ENCODE measurements at places on chromosomes 5 and 9.

- DNase-seq = no peak
These were observed 673.4 kb downstream of the KCTD16 start for GRCh38 chr5:144844086-144844485.

- no peak for DNase-seq
These were observed 10.9 kb upstream of the SLC25A51 start for GRCh38 chr9:37914701-37915358.

GRCh38 chr5:75057561-75057960, 5.2 kb upstream of the GCNT4 start:
- DNase-seq = no peak

DNA sequence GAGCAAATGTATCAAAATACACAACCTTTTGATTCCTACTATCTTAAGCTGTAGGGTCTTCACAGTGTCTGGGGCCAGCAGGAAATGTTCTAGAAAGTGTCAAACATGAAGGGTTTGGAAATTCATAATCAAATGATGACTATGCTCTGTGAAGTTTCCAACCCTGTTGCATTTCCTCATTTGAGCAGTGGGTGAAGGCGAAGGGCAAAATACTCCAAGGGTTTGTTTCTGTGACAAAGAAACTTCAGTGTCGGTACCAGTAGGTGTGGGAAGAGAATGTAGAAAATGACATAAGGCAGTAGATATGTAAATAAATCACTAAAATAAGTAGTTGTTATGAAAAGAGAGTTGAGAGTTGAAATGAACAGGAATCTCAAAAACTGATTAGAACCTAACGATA, 576 bp downstream of the ALDOB start:
- DNase-seq = no peak

DNA sequence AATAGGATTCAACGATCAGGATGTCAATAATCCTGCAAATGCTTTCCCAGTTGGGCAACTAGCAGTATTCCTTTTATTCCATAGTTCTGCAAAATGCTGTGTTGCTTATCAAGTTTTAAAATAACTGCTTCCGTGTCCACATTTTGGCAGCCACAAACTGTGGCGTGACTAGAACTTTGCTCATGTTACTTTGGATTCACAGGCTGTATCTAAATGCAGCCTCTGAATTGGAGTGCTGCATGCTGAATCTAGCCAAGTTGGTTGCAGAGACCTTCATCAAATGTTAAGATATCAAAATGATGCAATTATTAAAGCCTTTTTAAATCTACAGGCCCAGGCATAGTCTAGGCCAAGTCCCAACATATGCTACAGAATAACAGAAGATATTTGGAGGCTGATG, 249.2 kb downstream of the NR2F1-AS1 start:
- DNase-seq = no peak

DNA sequence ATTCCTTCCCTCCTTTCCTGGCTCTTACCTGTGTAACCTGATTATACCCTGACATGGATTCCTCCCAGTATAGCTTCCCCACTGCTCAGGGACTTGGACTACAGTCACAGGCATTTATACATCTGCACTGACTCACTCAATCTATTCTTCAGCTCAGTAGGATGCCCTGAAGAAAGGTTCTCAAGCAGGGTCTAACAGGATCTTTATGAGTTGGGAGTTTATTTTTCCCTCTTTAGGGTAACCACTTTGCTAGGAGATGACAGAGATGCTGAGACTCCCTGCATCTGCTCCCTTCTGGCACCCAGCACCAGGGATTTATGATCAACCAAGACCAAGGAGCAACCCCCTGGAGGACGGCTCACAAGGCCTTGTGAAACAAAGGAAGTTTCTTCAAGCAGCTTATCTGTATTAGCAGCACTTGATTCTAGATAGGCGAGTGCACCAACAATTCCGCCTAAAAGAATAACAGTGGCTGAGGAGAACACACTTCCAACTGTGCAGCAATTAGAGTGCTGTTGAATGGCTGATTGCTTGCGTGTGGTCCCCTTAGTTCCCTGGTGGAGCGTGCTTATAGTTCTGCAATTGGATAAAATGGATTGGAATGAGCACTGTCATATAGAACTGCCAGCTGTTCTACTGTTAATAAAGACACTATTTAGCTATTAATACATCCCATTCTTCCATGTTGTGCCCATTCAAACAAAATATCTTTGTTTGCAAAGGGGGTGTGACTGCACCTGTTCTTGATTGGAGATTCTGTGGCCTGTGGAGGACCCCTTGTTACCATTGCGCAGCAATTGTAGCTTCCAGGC, 482.6 kb downstream of the ZNF608 start:
- DNase-seq = no peak

DNA sequence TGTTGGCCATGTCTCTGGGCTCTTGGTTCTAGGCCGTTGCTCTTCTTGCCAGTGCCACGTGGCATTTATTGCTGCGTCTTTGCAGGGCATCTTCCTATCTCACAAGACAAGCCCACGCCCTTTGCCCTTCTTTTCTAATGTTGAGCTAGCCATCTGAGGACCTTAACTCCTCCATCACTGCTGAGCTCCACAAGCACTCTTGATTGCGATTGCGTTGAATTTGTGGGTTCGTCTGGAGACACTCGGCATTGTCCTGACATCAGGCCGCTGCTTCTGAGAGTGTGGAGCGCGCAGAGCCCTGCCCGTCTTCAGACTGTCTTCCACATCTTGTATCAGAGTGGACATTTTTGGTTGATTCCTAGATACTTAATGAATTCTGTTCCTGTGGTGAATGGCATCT, 14.5 kb upstream of the FCN1 start:
- DNase-seq = no peak

DNA sequence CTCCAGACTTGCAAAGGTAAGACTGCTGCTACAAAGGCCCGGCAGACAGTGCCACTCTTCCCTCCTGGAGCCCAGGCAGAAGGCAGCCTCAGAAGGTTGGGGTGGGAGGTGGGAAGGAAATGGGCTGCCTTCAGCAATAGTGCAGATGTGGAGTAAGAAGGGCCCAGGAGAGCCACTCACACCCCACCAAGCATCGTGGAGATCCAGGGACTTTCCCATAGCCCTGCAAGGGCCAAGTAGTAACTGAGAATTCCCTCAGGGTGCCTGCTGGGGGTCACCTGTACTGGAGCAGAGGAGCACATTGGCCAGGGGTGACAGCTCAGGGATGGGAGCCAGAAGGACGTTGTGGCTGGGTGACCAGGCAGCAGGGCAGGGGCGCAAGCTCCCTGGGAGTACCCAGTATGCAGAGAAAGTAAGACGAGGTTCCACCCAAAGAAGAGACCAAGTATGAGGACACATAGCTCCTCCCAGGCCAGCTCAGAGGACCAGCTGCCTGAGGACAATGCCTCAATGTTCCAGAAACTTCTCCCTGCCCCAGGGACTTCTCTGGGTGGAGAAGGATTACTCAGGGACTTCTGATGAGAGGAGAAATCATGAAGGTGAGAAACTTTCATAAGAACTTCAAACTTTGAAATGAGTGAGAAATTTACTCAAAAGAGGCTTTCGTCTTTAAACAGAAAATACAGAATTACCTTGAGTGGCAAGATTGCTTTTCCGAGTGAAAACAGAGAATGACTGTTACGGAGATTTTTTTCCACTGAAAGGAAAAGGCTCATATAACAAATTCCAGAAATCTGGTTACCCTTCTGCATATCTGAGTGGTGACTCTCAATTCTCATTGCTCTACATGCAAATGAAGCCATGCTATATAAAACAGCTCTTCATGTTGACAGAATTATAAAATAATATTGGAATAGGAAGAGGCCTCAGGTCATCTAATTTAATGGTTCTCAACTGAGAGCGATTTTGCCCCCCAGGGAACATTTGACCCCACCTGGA, 87.9 kb upstream of the TRIO start:
- no peak for DNase-seq

GRCh38 chr9:129752900-129753729, at the start of gene PTGES:
TSS of gene PTGES (minus strand) at chr9:129753042. CDS start at chr9:129753012, 30 bp downstream.
- peak; percentile 36 for DNase-seq

DNA sequence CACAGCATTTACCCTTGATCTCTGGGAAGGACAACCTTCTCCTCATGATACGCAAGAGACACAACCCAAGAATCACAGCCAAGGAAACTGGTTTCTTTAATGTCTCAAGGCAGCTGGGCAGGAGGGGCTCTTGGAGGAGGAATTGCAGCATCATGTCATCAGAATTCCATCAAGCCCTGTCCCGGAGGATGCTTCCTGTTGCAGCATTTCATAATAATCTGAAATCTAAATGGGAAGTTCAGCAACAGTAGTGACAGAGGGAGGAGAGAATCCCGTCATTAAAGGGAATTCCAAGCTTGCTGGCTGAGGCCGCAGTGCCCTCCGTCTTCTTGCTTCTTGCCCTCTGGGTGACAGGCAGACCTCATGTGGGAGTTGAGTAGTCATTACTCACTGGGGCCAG, 192.7 kb downstream of the TENT4A start:
- DNase-seq = no peak

GRCh38 chr5:102807878-102808502, 52.9 kb downstream of the PAM start:
- DNase-seq = no peak

DNA sequence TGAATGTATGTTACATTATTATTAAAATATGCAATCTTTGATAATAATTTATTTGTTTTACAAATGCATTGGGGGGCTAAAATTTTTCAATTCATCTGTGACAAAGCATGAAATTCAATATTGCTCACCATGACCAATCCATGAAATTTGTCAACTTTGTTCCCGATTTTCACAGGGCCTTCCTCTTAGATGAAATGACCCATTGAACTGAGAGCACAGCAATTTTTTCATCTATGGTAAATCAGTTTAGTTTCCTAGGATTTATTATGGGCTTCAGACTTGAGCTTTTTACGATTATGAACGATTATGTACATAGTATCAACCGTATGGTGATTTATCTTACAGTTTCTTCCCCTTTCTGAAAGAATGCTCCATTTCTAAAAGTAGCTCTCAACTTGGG, 157.3 kb downstream of the KIAA0825 start:
- DNase-seq = no peak

DNA sequence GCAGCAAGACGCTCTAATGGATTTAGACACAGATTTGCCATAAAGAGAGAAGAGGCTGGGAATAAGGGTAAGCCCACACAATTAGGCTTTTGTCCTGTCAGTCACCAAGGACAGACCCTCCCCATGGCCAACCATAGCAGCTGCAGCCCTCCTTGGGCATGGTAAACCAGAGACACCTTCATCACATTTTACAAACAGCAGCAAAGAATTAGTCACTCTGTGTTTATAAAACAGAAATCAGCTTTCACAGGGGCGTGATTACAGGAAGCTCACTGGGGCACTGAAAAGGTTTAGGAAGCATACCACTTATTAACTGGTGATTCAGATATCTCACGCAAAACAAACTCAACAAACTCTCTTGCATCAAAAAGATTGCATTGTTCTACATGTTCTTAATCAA, 37.3 kb upstream of the ZNF622 start:
- no peak for DNase-seq

GRCh38 chr5:147507480-147508126, 2.3 kb downstream of the DPYSL3 start:
- DNase-seq = no peak

All from stimulated activated CD4-positive, alpha-beta T cell treated with anti-CD3 and anti-CD28 coated beads, Interleukin-1b, Interleukin-23, amount 100 ng/mL, for 24 hours (primary cell).